Stimulated activated CD8-positive, alpha-beta memory T cell treated with anti-CD3 and anti-CD28 coated beads, Interleukin-4, amount 100 ng/mL, for 24 hours (primary cell): ENCODE measurements at places on chromosomes 12 and 14.

DNA sequence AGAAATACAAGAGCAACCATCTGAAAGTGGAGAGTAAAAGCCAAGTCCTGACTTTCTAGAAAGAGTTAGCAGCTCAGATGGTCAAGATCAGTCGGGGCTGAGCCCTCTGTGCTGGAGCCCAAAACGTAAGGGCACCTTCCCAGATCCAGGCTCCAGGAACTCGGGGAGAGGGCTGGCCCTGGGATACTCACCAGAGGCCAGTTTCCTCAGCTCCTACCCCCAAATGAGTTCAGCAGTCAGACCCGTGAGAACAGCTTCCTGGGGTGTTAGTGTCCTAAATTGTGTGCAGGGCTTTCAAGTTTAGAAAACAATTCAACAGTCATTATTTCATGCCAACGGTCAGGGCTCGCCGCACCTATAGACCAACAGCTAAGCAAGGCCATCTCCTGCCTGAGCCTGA is 147.6 kb upstream of the FKBP4 start:
- no peak for DNase-seq

GRCh38 chr12:69430942-69431590 is 39.1 kb upstream of the FRS2 start:
- DNase-seq, result no peak

GRCh38 chr12:53052419-53053217 is 2.8 kb downstream of the TNS2 start:
- no peak for DNase-seq

GRCh38 chr12:124543590-124544310 is 23.7 kb downstream of the NCOR2 start:
- DNase-seq, result no peak

DNA sequence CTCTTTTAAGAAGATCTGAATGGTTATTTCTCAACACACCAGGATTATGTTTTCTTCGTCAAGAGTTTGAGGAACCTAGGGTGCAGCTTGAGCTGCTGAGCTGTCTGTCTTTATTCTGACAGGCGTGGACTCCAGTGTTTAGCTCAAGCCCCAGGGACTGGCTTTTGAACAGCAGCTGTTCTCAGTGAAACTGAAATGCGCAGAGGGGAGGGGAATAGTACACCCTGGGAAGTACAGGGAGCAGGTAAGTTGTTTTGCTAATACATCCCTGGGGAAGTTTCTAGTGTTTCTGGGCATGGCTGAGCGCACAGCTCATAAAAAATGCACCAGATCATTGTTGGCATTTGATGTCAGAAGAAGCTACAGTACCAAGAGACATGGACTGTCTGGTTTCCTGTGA is 659.8 kb downstream of the DIO2 start:
- DNase-seq, result no peak

GRCh38 chr14:91477388-91477787 is 32.7 kb downstream of the PPP4R3A start:
- no peak for DNase-seq

- DNase-seq, result no peak
Observed at GRCh38 chr12:3613641-3614395, 122.8 kb downstream of the PRMT8 start.

- DNase-seq, result no peak
Observed at GRCh38 chr12:117662620-117663395, 301.4 kb upstream of the NOS1 start.

DNA sequence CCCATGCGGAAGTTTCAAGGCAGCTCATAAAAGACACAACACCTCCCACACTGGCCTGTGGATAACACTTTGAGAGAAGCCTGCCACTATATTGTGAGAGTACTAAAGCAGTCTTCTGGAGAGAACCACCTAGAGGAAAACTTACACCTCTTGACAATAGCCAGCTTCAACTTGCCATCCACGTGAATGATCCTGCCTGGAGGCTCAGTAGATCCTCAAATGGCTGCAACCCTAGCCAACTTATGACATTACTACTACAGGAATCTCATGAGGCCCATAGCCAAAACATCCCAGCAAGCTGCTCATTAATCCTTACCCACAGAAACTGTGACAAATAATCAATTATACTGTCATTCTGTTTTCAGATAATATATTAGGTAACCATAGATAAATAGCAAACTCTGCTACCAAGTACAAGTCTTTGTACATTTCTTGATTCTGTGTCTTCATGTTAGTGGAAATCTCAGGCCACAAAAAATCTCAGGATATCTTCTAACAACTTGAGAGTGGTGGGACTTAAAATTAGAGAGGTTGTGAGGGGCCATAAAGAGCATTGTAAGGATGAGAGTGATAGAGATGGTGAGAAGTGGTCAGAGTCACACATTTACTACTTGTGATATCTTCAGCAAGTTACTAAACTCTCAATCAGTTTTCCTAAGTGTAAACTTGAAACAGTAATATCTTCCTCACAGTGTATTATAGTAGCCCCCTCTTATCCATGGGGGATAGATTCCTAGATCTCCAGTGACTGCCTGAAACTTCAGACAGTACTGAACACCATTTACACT is 368.0 kb downstream of the C12orf50 start:
- no peak for DNase-seq

- no peak for DNase-seq
Observed at GRCh38 chr12:7066596-7066995, 6.1 kb downstream of the C1S start.

DNA sequence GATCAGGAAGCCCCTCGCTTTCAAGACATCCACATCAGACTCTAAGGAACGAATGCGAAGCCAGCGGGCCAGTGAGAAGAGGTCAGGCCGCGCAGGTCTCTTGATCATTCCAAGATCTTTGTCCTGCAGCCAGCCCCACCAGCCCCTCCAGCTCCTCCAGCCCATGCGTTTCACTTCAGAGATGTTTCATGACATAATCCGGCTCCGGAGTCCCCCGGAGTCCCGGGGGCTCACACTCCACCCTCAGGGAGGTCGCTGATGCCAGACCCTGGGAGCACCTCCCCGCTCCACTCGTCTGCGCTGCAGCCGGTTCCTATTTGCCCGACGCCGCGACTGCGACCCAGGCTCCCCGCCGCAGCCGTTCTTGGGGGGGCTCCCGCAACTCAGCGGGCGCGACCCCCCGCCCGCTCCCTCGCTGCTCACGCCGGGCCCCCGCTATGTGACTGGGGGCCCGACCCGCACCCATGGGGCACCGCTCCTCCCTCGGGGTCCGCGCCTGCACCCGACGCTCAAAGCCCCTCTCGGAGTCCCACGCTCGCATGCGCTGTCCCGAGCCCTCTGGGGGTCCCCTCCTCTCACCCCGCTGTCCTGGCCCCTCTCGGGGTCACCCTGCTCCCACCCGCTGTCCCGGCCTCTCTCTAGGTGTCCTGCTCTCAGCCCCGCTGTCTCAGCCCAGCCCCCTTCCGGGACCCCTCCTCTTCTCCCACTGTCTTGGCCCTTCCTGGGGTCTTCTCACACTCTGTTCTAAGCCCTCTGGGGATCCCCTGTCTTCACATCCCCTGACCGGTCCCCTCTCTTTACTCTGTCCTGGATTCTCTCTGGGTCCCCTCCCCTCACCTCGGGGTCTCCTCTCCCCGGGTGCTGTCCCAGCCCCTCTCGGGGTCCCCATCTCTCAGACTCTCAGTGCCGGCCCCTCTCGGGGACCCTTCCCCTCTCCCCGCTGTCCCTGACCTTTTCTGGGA is 1.1 kb downstream of the TAOK3 start:
- DNase-seq, result no peak

DNA sequence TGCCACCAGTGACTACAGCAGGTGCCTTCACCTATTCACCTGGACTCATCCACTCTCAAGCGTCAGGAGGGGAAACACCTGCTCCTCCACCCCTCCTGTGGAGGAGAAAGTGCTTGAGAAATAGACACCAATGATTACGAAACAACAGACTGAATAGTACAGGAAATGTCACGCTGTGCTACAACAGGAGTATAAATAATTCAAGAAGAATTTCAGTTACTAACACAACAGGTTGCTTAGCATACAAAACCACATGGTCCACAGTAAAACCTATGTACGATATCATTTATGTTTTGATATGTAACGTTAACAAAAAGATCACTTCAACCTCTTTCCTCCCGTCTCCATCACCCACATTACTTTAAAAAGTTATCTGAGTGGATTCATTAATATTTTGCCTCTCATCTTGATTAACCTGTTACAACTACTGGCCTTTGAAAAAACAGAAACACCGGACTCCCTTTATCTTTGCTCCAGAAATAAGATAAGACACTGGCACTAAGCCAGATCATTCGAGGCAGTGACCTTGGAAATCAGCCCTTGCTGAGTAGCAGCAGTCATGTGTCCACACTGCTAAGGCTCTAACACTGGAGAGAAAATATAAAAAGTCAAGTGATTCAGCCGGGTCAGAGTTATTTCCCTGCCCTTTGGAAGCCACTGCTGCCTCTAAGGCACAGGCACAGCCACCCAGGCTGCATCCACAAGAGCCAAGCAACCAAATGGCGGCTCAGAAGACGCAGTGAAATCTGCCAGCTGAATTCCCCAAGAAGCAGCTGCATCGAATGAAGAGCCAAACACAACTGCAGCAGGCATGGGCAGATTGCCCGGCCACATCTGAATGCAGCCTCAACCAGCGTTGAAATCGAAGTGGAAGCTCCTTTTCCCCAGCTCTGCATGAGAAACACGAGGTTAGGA is 40.9 kb downstream of the NT5DC3 start:
- DNase-seq, result no peak

DNA sequence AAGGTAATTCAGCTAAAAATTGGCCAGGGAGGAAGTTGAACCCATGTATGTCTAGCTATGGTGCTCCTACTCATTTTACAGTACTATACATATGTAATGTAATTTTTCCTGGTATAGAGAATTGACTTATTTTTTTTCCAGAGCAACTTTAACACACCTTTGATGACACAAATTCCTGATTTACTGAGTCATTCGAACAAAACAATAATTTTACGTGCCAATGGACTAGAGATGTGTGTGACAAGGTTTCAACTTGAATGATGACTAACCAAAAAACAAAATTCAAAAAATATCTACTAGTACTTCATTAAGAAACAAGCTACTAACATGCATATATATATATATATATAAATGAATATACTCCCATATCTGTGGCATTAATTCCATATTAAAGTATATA is 180.5 kb downstream of the KITLG start:
- DNase-seq, result no peak

GRCh38 chr14:99275222-99275584 is 3.2 kb upstream of the BCL11B start:
- no peak for DNase-seq

DNA sequence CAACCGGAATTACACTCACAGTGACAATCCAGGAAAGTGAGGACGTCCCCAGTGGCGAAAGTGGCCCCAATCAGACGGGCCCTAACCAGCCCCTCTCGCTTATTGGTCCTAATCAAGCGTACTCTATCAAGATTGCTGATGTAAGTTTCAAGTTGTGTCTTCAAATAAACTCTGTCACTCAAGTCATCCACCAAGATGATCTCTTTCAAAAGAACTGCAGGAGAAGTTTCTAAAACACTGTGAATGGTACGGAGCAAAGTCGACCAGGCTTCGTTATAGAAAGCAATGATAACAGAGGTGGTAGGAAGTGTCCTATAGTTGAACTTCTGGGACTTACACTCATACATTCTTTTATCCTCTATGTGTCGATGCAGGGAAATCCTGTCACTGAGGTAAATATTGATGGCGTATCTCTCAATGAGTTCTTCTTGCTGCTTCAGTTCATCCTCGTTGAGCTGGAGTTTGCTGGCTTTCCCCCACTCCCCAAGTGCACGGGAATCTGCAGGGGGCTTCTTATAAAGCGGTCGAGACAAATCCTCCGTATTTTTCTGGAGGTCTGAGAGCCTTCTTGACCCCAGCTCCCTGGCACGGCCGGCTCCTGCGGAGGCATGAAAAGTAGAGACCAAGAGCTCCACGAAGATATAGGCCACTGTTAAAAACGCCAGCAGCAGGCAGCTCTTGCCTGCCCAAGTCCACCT is 604 bp downstream of the GALNT4 start:
- no peak for DNase-seq

DNA sequence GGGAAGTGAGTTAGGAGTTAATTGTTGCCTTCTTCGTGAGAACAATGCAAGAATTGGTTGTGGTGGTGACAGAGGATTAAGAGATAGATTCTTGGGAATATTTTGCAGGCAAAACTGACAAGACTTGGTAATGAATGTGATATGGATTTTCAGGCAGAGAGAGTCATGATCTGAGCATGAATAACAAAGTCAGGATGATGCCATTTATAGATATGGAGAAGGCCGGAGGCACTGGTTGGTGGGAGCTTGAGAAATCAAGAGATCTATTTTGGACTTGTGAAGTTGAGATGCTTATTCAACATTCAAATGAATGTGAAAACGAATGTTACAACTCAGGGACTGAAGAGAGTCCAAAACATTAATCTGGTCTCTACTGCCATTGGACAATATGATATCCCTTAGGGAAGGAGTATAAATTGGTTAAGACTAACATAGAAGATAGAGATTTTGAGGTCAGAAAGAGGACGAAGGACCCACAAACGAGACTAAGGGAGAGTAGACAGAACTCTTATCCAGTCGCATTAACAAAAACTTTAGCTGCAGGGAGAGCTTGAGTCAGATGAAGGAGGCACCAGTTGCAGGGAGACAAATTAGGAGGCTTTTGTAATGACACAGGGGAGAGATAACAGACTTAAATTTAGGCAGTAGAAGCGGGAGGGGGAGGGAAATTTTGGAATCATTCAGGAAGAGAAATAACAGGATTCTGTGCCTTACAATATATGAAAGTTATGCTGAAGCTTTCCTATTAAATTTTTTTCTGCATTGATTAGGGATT is 1090.6 kb downstream of the GALC start:
- DNase-seq, result no peak

- no peak for DNase-seq
Observed at GRCh38 chr12:25677232-25677937, 124.3 kb upstream of the LMNTD1 start.

DNA sequence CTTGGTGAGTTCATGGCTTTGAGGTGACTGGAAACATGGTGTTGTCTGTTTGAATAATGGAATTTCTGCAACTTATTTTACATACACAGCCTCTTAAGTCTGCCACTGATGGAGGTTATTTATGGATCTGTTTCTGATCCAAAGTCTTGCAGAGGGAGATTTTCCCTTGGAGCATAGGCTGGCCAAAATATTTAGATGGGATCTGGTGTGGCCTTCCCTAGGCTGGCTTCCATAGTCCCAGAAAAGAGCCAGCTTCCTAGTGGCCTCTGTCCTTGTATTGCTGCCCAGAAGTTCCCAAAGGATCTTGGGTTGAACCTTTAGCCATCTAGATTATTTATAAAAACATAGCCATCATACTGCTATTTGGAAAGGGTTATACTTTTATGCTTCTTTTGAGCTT is 491.1 kb upstream of the RGS6 start:
- no peak for DNase-seq

- peak; percentile 36 for DNase-seq
Observed at GRCh38 chr14:69354383-69355153, 43.5 kb downstream of the ERH start.

GRCh38 chr12:5909560-5909959 is 35.5 kb downstream of the ANO2 start:
- no peak for DNase-seq
